Pons (tissue), 1 donor: ENCODE measurements at places on chromosomes 3 and 15.

- no peak for DNase-seq
Measured at GRCh38 chr3:170751899-170752293, 118.1 kb downstream of the RPL22L1 start.

DNA sequence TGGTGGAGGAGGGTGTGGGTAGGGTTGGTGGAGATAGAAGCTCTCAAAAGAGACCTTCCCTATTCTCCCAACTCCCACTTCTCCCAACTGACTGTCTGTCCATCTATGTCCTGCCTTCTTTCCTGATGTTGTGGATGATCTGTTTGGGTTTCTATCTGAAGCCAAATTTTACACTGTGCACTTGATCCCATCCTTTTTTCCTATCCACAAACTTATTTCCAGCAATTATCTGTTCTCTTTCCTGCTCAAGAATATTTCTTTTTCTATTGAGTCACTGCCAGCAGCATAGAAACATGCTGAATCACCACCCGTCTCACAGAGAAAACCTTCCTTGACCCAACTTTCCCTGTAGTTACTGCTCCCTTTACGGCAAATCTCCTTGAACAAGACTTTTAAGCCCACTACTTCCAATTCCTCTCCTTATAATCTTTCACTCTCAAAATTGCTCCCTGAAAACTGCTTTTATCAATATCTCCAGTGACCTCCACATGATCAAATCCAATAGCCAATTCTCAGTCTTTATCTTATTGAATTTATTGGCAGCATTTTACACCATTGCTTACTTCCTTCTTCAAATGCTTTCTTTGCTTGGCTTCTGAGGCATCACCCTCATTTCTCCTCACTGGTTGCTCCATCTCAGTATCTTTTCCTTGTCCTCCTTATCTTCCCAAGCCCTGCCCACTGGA is 141.2 kb upstream of the SLC7A14 start:
- DNase-seq: no peak

- DNase-seq: no peak
Measured at GRCh38 chr15:95368191-95368590, 962.3 kb upstream of the NR2F2 start.

GRCh38 chr3:172257648-172258400 is 190.4 kb downstream of the GHSR start:
- DNase-seq: no peak

- DNase-seq: no peak
Measured at GRCh38 chr15:40471105-40471807, 472 bp downstream of the CHST14 start.

DNA sequence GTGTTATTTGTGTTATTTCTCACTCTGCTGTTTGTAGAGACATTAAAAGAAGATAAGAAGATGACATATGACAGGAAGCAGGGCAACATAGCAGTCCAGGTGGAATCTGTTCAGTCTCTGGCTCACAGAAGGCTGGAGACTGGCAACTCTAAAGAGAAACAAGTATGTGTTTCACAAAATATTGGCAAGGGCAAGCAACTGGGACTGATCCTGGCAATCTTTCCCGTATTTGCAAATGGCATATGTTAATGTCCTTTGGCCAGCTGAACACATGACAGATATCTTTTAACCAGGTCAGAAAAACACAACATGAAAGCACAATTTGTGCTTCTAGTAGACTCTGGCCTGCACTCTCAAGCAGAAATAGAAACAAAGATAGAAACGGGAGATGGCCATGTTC is 1354.1 kb upstream of the EPHA6 start:
- DNase-seq: peak; percentile 14
